ENCODE measurements at places on chromosomes 2 and 18.

DNA sequence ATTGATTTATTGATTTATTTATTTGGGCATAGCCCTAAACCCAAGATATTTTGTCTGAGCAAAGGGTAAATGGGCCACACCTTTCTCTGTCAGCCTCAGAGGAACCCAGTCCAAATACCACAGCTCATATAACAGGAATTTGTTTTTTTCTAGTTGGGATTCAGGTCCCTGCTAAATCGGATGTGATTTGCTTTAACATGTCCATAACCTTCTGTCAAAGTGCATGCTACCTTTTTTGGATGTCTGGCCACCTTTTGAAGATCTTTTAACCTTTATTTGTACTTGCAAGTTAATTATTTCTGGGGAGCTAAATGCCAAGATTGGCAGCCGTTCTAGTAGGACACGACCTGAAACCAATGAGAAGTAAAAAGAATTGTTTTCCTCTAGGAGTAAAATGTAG, 303.2 kb upstream of the UBE2E3 start:
- DNase-seq = no peak

DNA sequence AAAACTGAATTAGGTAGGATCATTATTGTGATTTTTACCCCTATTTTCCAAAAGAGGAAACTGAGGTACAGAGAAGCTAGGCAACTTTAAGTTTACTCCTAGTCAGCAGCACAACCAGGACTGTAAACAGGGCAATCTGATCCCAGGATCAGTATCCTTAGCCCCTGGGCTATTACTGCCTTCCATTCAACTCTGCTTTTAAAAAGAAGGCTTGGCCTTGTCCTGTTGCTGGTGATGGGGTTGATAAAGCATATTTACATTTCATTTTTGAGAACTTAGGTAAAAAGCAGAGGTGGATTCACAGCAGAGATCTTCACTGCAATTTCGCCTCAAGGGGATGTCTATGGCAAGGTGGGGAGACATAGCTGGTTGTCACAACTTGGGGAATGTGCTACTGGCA, 148.5 kb downstream of the GALNT14 start:
- no peak for DNase-seq

DNA sequence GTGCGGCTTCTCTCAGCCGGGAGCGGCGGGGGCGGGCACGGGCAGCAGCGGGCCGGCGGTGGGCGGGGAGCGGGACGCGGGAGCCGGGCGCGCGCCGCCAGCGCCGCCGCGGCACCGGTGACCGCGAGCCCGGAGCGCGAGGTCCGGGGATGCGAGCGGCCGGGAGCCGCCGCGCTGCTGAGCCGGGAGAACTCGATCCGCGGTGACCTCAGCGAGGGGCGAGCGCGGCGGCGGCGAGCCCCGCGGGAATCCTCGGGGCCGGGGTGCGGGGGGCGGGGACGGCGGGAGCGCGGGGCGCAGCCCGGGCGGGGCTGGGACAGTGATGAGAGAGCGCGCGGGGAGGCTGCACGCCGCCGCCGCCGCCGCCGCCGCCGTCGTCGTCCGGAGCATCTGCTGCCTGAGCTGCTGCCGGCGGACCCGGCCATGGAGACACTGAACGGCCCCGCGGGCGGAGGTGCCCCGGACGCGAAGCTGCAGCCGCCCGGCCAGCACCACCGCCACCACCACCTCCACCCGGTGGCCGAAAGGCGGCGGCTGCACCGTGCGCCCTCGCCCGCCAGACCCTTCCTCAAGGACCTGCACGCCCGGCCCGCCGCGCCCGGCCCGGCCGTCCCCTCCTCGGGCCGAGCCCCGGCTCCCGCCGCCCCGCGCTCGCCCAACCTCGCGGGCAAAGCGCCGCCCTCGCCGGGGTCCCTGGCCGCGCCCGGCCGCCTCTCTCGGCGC, at the start of gene MTCL1:
Gene MTCL1 (plus strand): TSS at position 319 of the 723 bp plus-strand sequence. CDS start 105 bp downstream, at position 424.
- DNase-seq = peak; percentile 54

- no peak for DNase-seq
Measured at GRCh38 chr2:220106065-220106464, 478.6 kb downstream of the SLC4A3 start.

DNA sequence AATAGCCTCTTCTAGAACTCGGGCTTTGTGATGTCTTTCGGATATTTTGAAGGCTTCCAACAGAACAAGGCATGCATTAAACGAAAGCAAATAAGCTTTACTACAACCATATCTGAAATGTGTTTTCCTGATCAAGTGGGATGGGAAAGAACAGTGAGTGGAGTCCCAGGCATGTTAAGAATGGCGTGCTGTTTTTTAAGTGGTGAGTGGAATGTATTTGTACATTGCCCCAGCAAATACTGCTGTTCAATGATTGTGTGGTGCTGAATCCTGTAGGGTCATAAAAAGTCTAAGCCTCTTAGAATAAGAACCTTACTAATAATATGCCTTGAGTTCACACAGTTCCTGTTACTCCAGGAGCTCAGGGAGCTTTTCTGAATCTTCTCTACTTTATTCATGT, 52.5 kb downstream of the POMC start:
- no peak for DNase-seq

- DNase-seq = peak; percentile 37
Measured at GRCh38 chr18:55706898-55707297, 118.9 kb upstream of the TCF4 start.

DNA sequence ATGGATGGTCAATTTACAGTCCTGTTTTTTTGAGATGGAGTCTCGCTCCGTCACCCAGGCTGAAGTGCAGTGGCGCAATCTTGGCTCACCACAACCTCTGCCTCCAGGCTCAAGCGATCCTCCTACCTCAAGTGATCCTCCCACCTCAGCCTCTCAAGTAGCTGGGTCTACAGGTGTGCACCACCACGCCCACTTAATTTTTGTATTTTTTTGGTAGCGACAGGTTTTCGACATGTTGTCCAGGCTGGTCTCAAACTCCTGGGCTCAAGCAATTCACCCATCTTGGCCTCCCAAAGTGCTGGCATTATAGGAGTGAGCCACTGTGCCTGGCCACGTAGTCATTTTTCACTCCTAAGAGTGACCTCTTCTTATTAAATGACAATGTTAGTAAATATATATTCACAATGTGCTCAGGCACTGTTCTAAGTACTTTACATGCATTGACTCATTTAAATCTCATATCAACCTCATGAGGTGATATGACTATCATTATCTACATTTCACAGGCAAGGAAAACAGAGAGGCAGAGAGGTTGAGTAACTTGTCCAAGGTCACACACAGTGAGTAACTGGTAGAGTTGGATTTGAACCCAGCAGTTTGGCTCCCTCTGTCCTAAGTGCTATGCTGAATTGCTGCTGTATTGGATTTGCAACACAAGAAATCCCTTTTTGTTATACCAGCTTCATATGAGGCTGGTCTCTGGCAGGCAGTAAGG, 5.6 kb upstream of the DIS3L2 start:
- DNase-seq = no peak
